ENCODE measurements at places on chromosomes 7 and 10.

GRCh38 chr10:58137813-58138212 lies 129.9 kb downstream of the IPMK start:
- DNase-seq, result no peak

DNA sequence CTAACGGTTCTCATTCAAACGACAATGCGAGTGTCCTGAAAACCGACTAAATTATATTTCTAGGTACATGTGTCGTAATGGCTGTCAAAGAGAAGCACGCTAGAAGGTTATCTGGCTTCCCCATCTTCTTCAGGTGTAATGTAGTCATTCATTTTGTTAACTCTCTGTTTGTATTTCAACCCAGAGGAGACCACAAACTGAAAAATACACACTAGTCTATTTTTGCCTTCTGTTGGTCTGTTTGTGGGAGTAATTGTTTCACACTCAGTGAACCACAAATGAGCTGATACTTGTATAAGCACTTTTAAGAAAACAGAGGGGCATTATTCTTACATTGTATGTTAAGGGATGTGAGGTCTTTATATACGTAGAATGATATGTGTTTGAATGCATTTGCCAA lies 305.9 kb downstream of the GATA3 start:
- DNase-seq, result no peak

DNA sequence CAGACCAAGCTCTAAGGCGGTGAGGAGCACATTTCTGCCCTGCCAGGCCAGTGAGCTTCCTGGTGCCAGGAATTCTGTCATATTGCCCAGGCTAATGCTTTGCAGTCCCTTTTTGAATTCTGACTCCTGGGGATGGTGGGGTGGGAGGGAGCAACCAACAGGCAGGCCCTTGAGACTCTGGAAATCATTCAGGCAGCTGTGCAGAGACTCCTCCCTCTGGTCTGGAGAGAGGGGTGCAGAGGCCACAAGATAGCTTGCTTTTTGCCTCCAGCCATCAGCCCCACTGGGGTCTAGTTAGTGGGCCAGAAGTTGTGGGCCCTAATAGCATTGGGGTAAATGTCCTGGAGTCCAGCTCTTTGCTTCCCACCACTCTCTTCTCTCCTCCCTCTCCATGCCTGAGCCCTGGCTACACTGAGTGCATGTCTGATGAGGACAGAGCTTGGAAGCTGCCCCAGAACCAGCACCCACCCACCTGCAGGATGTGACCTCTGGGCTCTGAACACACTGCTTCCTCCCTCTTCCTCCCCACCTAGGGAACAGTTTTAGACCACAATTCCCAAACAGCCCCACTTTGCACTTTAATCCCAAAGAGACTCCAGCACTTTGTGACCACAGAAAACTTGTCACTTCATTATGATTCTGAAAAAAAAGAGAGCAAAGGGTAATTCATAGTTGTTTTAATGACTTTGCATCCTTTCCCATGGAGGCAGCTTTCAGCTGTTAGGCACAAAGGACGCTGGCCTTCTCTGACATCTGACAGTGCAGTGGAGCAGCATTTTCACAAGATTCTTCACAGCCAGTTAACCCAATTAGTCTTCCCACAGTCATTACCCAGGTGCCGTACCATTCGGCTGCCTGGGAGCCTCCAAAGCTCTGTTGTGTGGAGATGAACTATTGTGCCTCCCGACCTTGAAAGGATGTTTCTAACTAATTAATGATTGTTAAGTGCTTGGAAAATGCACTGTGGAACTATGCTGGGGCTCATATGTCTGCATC lies 262.5 kb downstream of the TRIL start:
- DNase-seq, result no peak

DNA sequence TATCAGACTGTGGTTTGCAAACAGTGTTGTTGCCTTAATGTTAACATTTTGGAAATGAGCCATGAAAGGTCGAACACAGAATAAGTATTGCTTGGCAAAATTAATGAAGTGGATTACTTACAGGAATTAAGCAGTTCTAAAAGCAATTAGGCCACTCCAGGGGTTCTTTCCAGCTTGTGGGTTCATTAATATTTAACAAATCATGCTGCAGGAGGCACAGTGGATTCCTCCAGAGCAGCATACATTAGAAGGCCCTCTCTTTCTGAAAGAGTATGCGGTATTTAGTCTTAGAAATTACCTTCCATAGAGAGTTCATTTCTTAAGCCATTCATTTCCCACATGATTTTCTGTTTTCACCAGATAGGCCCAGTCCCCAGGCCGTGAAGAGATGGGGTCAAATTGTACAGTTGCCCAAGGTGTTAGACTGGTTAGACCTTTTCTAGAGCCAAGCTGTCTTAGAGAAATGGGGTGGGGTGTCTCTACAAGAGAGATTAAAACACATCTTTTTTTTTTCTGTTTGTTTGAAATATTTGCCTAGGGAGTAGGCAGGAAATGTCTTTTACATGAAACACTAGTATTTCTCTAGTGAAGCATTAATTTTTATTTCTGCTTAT lies 40.0 kb upstream of the AGR3 start:
- no peak for DNase-seq

GRCh38 chr10:119625570-119626280 lies 25.5 kb upstream of the BAG3 start:
- DNase-seq, result no peak

- DNase-seq, result no peak
These were observed 4.6 kb upstream of the VWC2 start for GRCh38 chr7:49768835-49769234.

All from bone marrow (tissue), 2 donors.